ENCODE measurements at places on chromosomes 2 and 18.

DNA sequence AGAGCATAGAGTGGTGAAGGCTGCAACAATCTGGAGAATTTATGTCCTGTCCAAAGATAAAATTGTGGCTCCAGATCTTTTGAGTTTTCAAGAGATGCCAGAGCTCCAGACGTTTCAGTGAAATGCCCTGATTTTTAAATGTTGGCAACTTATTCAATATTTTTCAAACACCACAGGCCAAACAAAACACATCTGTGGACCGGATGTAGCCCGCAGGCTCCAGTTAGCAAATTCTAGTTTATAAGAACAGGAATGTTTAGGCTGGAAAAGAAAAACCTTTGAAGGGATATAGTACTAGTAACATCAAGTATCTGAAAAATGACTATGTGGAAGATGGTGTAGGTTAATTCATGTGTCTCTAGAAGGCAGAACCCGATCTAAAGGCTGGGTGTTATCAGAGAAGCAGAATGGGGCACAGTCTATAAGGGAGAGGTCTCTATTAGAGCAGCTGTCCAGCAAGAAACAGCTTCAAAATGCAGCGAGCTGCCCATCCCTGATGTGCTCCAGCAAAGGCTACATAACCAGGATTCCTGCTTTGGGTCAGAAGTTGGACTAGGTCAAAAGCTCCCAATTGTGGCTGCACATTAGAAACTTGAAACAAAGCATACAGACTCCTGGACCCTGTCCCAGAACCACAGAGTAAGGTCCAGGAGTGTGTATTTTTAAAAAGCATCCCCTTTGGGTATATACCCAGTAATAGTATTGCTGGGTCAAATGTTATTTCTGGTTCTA lies 105.9 kb downstream of the ANKRD44 start:
- DNase-seq, result no peak

- DNase-seq, result no peak
These were observed 10.4 kb upstream of the DNAH7 start for GRCh38 chr2:196079052-196079451.

- no peak for DNase-seq
These were observed 4.4 kb upstream of the SAG start for GRCh38 chr2:233303252-233303651.

GRCh38 chr2:216210701-216211540 lies 101.8 kb downstream of the XRCC5 start:
- DNase-seq, result no peak

DNA sequence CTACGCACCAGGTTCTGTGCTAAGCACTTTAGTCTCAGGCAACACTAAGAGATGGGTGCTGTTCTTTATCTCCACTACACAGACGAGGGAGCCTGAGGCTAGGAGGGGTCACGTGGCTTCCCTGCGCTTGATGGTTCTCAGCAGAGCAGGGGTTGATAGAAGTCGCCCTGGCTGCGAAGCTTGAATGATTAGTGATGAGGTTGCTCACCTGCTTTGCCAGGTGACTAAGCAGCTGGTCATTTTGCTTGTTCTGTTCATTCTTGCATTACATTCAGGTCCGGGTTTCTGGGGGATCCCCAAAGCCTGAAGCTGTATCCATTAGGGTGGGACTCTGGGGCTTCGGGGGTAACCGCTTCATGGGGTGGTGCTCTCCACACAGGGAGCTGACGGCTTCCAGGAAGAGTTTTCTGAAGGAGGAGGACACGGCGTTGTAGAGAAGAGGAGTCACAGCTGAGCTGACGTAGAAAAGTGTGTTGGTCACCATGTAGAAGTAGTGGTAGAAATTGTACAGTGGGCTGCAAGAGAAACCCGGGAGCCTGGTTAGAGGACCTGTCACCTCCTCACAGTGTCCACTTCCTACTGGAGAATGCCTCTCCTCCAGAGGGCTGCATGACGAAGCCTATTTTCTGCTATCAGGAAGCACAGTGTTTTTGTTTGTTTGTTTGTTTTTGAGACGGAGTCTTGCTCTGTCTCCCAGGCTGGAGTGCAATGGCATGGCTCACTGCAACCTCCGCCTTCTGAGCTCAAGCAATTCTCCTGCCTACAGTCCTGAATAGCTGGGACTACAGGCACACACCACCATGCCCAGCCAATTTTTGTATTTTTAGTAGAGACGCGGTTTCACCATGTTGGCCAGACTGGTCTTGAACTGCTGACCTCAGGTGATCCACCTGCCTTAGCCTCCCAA lies 11.5 kb downstream of the NTSR2 start:
- no peak for DNase-seq

GRCh38 chr2:44706681-44707553 lies 234.6 kb upstream of the SIX3 start:
- no peak for DNase-seq

DNA sequence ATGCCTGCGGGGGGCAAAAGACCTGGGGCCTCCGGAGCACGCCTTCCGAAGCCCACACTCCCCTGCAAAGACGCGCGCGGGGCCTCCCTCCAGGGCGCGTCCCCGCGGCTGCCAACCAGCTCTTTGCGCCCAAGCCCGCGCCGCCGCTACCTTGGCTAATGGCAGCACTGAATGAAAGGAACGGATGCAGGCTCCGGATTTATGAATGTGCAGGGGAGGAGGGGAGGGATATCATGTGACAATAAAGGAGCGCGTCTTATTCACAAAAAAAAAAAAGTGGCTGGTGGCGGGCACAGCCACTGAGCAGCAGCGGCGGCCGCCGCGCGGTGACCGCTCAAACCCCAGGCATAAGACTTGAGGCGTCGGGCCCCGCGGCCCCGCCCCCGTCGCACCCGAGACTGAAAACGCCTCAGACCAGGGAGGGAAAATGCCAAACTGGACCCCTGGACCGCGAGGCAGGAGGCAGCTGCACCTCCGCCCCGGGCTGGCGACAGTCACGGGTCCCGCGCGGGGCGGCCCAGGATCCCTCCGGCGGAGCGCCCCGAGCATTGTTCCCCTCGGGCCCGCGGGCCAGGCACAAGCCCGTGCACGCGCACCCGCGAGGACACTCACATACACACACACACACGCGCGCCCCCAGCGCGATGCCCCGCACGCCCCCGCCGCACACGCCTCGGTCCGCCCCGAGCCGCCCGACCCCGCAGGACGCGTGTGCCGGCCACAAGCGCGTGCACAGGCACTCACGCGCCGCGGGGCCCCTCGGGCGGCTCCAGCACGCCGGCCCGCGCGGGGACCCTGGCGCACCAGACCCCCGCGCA lies 1.6 kb downstream of the SPRED2 start:
- DNase-seq, result peak; percentile 45

DNA sequence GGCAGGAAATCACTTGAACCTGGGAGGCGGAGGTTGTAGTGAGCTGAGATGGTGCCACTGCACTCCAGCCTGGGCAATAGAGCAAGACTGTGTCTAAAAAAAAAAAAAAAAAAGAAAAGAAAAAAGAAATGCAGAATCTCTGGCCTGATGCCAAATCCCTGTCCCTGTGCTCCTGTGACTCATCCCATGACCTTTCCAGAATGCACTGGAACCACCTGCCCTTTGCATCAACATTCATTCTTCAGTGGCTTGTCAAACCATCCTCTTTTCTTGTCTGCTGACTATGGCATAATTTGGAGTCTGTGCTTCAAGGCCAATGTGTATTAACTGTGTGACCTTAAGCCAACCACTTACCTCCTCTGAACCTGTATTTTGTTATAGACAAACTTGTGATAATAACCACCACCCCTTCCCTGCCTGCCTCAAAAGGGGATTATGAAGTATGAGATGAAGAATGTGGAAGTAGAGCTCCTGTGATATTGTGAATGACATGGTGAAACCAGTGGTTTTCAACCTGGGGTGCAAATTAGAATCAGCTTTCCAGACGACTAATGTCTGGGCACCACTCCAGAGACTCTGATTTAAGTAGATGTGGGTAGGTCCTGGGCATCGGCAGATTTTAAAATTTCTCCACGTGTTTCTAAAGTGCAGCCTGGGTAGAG lies 189.3 kb downstream of the CLIP4 start:
- DNase-seq, result no peak

DNA sequence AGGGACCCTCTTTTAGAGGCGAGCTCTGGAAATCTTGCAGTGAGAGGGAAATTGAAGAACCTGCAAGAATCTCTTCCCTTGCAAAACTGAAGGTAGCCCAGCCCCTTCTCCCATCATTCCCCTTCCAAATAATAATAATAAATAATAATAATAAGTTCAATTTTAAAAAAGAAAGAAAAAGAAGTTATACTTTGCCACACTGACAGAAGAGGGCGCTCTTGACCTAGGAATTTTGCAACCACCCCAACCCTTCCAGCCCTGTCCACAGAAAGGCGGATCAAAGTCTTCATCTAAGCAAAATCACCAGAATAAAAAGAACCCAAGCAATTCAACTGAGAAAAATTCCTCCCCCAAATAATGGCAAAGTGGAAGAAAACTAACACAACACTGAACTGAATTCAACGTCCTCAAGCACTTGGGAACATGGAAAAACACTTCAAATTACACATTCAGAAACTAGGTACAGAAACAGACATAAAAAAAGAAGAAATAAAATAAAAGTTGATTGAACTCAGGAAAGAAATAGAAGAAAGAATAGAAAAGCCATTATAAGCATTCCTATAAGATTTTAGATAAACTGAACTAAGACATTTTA lies 98.9 kb upstream of the GLS start:
- no peak for DNase-seq

Data from stimulated activated CD4-positive, alpha-beta T cell treated with anti-CD3 and anti-CD28 coated beads, TNF-alpha, amount 100 ng/mL, for 1 hour (primary cell).